ENCODE measurements at places on chromosomes 6 and 20. TPM values are rescaled to one million over a fixed set of nuclear protein-coding genes. Genes with fewer than 3 reads are reported as not detected.

DNA sequence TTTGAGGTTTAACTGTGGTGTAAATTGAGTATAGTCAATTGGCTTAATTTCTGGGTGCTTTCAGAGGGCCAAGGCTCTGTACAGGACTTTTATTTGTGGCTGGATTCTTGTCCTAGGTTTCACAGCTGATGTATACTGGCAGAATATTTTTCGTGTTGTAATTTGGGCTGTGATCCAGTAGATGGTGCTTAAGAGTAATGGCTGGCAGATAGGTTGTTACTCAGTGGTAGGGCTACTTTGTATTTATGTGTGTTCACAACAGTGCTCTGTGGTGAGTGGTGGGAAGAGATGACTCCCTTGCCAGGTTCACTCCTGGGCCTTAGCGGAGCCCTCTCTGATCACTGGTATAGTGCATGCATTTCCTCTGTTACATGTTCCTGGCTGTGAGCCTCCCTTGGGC is 34.5 kb upstream of the FERMT1 start:
- DNase-seq: no peak

Gene KIAA0408
- total RNA-seq: 6.2 TPM

Gene EYS
- total RNA-seq: not detected

Gene ADGRF1
- not detected for total RNA-seq

Measured in aorta (tissue), 5 donors.